ENCODE measurements at places on chromosomes 4 and X.

DNA sequence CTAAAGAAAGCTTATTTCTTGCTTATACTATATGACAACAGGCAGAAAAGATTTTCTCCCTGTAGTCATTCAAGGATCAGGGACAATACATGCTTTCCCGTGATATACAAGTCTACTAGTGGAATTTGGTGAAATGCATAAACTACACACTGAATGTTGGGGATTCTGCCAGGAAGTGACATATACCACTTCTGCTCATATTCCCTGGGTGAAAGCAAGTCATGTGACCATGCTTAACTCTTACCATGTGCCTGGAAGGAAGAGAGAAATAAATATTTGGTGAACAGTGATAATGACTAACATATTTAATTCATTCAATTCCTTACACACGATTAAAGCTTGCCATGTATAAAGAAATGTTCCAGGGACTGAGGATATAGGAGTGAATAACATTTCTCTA lies 534.6 kb downstream of the PPARGC1A start:
- DNase-seq = no peak

DNA sequence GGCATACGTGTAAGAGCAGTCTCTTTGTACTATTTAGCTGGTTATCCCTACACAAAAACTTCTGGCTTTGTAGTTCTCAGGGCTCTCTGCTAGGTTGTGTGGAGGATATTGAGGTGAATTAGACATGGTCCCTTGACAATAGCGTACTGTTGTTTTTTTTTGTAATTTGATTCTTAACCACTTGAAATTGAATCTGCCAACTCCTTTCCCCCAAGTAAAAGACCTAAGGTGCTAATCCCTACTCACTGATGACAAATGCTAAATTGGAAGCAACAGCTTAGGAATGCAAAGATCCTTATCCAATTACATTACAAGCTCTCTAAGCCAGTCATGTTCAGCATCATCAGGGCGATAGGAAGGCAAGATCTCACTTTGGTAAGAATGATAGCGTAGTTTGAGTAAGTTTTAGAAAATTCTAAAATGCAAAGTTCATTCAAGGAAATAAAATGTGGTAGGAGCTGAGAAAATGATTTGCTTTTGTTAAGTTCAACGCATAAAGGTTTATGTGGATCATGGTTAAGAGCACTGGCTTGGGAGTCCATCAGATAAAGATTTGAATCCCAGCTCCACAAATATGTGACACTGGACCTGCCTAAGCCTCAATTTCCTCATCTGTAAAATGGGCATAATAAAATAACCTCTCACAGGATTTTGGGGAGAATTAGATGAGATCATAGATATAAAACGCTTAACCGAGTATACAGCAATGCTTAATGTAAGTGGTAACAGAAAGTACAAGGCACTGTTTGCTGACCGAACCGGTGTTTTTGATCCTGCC lies 39.3 kb downstream of the DOCK11 start:
- DNase-seq = no peak

DNA sequence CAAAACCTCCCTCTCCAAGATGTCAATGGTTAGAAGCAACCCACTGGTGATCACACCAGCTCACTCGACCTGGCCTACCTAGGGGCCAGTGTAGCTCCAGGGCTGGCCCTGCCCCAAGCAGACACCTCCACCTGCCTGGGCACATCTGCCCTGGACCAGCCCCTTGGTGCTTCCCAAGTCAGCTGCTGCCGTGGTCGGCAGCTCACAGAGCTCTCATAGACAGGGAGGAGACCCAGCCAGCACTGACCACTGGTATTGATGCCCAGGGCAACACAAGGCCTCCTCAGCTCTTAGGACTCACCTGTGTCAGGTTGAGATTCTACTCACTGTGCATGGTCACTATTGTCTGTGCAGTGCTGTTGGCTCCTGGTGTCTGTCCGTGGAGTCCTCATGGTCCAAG lies 51.7 kb downstream of the SEPSECS start:
- DNase-seq = no peak

- DNase-seq = no peak
Measured at GRCh38 chr4:25011135-25011866, 19.4 kb downstream of the LGI2 start.

DNA sequence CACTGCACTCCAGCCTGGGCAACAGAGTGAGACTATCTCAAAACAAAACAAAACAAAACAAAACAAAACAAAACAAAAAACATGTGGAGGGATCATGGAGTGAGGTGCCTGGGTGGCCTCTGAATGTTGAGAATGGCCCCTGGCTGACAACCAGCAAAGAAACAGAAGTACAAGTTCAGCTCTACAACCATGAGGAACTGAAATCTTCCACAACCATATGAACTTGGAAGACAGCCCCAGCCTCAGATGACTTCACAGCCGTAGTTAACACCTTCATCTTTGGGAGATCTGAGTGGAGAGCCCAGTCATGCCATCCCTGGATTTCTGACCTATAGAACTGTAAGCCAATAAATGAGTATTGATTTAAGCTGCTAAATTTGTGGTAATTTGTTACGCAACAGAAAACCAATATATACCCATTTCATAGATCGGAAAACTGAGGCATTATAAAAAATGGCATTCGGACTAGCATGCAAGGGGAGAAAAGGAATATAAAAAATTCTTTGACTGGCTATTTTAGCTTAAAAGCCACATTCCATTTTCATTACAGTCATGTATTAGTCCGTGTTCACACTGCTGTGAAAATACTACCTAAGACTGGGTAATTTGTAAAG lies 138.7 kb upstream of the RAPGEF2 start:
- no peak for DNase-seq

DNA sequence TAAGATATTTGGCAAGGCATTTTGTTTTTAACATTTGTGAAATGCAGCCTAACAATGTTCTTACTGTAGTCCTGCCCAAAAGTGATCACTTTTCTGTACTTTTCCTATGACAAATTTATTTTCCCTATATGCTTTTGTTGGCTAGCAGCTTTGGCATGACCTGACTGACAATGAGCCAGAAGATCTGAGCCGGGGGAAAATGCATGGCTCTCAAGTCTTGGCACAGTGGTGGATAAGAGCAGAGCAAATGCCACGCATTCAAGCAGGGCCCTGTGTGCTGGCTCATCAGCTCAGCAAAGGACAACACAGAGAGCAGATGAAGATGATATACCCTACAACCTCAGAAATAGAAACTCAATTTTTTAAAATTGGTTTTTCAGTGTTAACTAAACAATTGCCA lies 187.3 kb downstream of the ANAPC10 start:
- no peak for DNase-seq

DNA sequence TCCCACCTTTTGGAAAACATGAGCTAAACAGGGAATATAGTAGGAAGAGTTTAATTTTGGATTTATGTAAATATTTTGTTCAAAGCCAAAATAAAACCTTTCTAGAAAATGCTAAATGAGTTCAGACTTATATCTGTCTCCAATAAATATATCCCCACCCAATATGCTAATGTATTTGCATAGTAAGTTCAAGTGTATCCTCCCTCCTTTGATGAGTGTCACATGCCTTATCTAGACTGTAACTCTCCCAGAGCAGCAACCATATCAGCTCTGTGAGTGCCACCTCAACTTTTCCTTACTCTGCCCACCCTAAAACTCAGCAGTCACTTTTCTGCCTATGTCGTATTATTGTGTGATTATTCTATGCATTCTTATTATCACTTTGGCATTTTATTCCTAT lies 516.1 kb upstream of the NR3C2 start:
- DNase-seq = no peak

GRCh38 chr4:80184053-80184824 lies 13.1 kb upstream of the PRDM8 start:
- peak; percentile 70 for DNase-seq

GRCh38 chr4:5888222-5889001 lies 4.5 kb downstream of the CRMP1 start:
- DNase-seq = no peak

GRCh38 chrX:12843668-12844279 lies 23.1 kb upstream of the TLR7 start:
- DNase-seq = no peak

DNA sequence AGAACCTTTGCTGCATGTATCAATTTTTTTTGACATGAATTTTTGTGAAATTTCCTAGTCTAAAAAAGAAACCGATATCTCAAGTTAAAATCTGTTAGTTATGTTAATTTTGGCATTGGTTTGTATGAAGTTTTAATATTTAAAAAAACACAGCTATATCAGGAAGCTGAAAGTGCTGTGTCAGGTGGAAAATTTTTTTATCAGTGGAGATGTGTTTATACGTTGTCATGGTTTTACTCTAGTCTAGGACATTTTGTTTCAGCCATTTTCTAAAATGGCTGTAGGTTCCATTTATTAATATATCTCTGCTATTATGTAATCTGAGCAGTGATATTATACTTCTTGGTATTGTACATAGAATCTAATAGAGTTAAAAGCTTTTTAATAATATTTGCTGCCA lies 34.2 kb downstream of the OCRL start:
- no peak for DNase-seq

- DNase-seq = no peak
Measured at GRCh38 chrX:86322913-86323312, 174.7 kb downstream of the DACH2 start.

DNA sequence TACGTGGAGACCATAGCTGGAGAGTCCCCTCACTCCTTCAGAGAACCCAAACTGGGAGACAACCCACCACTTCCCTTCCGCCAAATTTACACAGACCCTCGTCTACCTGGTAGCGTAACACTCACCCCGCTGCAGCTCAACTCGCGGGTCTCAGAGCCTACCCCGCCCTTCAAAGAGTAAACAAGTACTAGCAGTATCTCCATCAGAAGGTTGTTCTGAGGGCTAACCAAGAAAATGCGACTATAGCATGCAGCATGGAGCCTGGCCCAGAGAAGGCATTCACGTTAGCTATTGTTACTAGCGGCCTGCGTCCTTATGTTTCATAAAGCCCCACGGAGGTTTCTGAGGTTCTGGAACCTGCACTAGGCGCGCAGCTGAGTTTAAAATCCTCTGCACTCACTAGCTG lies 531 bp upstream of the MANBA start:
- no peak for DNase-seq

Measured in AG09319 (cell line).